ENCODE measurements at places on chromosomes 12 and 14.

DNA sequence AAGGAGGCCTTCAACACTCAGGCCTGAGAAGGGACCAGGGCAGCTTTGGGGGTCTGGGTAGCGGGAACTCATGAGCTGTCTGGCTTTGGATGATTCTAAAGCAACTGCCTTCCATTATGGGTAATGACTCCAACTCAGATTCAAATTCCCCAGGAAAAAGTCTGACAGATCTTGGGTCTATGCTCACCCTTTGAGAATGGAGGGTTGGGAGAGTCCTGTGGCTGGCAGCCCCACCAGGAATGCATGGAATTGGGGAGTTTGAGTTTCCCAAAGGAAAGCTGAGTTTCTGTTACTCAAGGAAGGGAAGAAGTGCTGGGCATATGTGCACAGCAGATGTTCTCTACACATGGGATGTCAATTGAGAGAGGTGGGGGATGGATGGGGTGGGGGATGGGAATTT is 22.4 kb upstream of the LTBP2 start:
- no peak for DNase-seq

GRCh38 chr14:92704821-92705220 is 43.6 kb downstream of the LGMN start:
- no peak for DNase-seq

- DNase-seq = peak; percentile 82
These were observed 12.5 kb upstream of the MAP3K9 start for GRCh38 chr14:70821584-70822529.

GRCh38 chr12:110739894-110740293 is 2.8 kb downstream of the PPP1CC start:
- no peak for DNase-seq

DNA sequence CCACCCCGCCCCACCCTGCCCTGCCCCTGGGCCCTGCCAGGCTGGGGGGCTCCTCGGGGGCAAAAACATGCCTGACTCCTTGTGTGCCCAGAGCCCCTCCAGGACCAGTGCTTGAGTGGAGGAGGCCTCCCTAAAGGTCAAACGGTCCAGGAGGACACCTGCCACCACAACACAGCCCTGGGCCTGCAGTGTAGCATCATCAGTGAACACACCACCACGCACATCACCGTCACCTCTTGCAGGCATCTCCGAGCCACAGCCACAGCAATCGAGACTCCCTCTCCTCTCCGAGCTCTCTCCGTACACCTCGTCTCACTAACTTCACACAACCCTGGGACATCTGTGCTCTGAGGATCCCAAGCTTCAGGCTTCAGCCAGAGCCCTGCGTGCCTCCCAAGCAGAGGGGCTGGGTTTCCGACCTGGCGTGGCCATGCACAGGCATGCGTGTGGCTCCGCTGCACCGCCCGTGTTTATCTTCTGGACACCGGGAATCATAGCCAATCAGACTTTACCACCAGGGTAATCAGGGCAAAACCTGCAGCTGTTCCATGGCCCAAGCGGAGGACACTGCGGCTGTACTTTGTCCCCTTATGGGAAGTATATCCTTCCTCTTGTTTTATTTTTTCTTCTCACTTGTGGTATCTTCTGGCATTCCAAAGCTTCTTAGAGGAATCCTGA is 6.2 kb upstream of the DIO3 start:
- DNase-seq = no peak

DNA sequence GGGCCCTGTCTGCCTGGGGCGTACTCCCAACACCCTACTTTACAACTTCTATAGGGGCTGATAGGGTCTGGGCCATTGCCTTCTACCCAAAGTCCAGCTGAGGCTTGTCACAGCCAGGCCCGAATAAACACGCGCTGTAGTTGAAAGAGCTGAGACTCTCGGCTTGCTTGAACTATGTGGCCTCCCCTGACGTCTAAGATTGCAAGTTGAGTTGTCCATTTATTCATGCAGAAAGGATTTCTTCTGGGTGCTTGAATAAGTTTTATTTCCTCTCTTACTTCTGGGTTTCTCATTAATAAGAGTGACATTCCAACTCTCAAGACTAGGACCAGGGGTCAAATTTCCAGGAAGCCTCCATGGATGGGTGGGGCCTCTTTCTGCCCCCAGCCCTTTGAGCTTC is 74.4 kb upstream of the VRK1 start:
- no peak for DNase-seq

DNA sequence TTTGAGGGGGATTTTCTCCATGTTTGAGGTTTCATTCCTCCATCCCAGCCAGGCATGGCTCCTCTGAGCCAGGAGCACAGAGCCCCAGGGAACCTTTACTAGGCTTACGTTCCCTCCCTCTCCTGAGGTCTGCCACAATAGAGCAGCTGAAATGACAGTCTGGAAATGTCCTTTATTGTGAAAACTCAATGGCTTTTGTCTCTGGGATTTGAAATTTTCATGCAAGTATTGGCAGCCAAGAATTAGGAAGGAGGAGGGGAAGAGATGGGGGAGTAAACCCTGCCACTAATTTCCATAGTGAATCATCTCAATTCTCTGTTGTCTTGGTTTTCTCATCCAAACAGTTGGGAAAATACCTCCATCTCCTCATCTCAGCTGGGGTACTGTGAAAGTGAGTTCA is 2.6 kb upstream of the PLEKHG3 start:
- no peak for DNase-seq

- DNase-seq = no peak
These were observed 151.1 kb downstream of the SAMD4A start for GRCh38 chr14:54718046-54718445.

GRCh38 chr12:79883216-79883615 is 51.7 kb downstream of the PPP1R12A start:
- DNase-seq = no peak

DNA sequence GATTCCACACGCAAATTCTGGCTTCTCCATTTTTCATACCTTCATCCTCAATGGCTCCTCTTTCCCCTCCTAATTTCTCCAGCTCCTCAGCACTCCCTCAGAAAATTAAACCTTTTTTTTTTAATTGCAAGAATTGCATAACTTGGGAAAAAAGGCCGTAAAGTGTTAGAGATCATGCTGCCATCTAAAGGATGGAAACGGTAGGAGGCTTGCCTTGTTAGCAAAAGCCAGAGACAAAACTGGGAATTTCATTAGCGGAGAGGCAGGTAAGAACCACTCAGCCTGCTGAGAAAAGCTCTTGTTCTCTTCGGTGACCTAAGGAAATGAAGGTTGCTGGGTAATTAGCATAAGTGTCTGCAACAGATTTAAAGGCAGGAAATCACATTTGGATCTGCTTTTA is 204.3 kb downstream of the AEBP2 start:
- DNase-seq = no peak

DNA sequence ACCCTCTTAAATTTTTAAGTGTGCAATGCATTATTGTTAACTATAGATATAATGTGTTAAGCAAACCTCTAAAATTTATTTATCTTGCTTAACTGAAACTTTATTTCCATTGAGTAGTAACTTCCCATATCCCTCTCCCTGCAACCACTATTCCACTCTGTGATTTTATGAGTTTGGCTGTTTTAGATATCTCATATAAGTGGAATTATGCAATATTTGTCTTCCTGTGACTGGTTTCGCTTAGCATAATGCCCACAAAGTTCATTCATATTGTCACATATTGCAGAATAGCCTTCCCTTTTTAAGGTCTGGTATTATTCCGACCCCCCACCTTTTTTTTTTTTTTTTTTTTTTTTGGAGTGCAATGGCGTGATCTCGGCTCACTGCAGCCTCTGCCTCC is 247.6 kb downstream of the EMP1 start:
- no peak for DNase-seq

- DNase-seq = no peak
These were observed 90.1 kb downstream of the HELB start for GRCh38 chr12:66392266-66392915.

GRCh38 chr14:103762541-103762940 is 46.9 kb downstream of the ZFYVE21 start:
- no peak for DNase-seq

- no peak for DNase-seq
These were observed 19.6 kb downstream of the HCFC2 start for GRCh38 chr12:104083769-104084475.

GRCh38 chr12:93946542-93947150 is 201.7 kb upstream of the PLXNC1 start:
- DNase-seq = no peak

DNA sequence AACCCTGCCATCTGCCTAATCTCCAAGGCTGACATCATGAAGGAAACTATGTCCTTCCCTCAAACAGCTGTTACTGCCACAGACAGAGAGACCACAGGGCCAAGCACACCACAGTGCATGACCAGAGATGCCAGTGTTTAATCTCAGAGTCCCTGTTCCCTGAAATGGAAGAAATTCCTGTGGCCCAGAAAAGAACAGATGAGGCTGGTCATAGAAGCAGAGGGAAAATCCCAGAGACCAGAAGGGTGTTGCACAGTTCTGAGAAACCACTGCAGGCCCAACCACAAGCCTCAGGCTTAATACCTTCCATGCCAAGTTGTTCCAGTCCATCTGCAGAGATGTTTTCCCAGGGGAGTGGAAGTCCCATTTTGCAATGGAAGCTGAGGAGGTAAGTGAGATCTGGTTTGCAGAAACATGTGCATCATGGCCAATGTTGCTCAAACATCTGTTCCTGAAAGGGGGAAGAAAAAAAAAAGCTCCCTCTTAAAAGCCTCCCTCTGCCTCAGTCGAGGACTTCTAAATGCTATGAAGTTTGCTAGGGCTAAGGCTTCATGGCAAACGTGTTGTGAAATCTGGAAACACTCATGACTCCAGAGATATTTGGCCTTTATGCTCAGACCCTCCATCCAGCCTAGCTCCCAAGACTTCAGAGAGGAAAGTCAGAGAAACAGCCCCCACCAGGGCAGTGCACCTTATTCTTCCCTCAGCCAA is 98.6 kb downstream of the SCARB1 start:
- no peak for DNase-seq

- DNase-seq = no peak
These were observed 311.8 kb upstream of the RGS6 start for GRCh38 chr14:71620401-71620800.

- no peak for DNase-seq
These were observed 95.5 kb downstream of the SLC6A15 start for GRCh38 chr12:84816916-84817695.

DNA sequence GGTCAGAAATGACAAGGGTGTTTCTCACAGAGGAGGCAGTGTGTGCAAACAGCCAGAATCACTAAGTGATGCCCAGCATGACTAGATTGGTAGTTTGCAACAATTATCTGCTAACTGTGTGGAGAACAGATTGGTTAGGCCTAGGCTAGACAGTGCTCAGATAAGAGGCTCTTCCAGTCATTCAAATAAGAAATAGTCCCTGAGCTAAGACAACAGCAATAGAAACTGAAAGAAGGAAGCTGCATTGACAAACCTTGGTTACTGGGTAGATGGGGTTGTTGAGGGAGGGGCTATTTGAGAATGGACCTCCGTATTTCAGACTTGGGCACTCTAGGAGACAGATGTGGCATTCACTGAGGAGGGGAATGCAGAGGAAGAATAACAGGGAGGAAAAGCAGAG is 255.0 kb upstream of the NPAS3 start:
- DNase-seq = no peak

DNA sequence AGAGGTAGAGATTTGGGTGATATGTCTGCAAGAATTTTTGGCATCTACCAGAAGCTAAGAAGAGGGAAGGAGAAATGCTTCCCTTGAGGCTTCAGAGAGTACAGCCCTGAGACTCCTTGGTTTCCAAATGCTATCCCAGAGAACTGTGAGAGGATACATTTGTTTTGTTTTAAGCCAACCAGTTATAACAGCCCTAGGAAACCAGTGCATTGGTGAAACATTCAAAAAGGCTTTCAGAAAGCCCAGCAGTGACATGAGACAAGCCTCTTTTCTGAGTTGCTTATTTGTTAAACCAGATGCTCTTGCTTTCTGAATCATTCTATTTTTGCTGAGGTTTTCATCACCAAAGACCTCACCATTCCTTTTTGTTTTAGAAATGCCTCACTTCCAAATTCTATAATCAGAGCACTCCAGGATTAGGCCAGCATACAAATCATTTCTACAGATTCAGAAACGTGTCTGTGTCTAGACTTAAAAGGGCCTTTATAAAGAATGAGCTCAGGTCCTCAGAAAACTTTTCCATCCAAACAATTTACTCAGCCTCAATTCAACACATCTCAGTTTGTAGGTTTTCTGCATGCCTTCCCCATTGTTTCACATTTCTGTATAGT is 1617.8 kb upstream of the FLRT2 start:
- DNase-seq = no peak

DNA sequence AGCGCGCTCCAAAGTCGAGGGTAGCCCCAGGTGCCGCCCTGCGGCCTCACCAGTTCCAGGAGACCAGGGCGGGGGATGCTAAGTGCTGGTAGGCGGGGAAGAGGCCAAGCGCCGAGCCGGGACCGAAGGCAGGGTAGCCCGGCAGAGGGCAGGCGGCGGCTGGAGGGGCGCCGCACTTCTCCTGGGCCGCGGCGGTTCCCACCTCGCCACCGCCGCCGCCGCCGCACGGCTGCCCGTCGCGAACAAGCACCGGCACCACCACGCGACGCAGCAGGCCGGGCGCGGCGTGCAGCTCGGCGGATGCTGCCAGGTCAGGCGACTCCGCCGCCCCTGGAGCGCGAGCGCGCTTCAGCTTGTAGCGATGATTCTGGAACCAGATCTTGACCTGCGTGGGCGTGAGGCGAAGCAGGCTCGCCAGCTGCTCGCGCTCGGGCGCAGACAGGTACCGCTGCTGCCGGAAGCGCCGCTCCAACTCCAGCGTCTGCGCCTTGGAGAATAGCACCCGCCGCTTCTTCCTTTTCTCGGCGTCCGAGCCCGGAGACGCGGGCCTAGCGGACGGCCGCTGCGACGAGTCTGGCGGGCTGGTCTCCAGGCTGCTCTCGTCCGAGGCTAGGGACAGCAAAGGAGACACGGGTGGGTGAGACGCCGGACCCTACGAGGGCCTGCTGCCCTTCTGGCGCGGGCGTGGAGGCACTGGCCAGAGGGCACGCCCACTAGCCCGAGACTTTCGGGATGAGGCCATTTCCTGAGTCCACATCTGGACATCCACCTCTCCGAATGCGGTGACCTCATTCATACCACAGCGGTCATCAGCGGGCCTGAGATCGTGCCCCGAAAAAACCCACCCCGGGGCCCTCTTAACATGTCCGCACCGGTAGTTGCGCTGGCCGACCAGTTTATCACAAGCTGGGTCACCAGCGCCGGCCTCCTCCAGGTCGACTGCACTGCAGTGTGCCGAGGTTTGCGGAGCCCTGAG is 1.3 kb downstream of the NKX2-8 start:
- no peak for DNase-seq

DNA sequence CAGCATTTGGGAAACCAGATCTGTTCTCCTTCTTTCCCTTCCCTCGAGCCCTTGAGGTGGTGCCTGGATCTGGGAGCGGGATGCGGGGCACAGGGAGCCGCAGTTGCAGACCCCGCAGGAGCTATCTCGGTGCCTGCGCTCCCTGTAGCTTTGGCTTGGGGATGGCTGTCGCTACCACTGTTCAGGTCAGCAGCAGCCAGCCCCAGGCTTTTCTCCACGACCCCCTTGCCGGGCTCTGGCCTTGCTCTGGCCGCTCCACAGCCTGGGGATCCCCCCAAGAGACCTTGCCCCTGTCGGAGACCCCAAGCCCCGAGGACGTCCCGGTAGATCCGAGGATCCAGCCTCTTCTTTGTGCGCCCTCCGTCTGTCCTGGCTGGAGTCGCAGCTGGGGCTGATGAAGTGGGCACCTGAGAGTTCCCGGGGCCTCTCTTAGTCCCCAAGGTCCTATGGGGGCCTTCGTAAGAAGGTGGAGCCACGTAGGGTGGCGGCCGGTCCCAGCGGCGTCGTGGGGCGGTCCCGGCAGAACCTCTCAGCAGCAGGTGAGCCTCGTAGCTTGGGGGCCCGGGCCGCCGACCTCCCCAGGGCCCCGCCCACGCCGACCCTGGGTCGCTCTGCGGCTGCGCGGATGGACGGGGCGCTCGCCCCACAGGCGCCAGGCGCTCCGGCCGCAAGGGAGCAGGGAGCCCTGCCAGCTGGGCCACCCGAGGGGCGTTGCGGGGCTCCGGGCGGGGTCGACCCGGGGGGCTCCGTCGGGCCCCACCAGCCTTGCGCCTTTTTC is 1.3 kb downstream of the DDN start:
- no peak for DNase-seq

Data from natural killer cell treated with Interleukin-12 subunit alpha and Interleukin-12 subunit beta and Interleukin-15 and Interleukin-18, amount 100 ng/mL, for 72 hours (primary cell).